ENCODE measurements at places on chromosomes 1 and 21.

- no peak for DNase-seq
These were observed 8.3 kb downstream of the ADCY10 start for GRCh38 chr1:167905671-167906070.

GRCh38 chr1:12416101-12416500, 186.3 kb downstream of the VPS13D start:
- no peak for DNase-seq

DNA sequence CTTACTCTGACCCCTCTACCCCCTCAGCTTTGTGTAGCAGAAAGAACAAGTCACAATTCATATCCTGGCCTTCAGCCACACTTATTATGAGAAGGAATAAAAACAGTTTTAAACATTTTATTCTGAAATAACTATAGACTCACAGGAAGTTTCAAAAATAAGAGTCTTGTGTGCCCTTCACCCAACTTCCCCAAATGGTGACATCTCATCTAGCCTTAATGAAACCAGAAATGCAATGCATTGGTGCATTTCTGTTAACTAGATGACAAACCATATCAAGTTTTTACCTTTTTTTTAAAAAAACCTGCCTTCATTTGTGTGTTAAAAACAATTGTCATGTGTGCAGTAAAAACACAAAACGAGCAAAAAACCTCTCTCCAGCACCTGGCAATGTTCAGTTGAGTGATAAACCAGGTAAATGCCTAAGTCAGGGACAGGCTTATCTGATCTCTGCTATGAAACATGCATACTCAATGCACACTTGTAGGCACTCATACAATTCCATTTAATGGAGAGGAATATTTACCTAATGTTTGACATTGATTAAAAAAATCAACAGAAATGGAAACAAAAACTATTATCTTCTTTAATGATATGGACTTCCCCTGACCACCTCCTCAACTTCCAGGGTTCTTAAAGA, 51.5 kb downstream of the SH3BGR start:
- no peak for DNase-seq

DNA sequence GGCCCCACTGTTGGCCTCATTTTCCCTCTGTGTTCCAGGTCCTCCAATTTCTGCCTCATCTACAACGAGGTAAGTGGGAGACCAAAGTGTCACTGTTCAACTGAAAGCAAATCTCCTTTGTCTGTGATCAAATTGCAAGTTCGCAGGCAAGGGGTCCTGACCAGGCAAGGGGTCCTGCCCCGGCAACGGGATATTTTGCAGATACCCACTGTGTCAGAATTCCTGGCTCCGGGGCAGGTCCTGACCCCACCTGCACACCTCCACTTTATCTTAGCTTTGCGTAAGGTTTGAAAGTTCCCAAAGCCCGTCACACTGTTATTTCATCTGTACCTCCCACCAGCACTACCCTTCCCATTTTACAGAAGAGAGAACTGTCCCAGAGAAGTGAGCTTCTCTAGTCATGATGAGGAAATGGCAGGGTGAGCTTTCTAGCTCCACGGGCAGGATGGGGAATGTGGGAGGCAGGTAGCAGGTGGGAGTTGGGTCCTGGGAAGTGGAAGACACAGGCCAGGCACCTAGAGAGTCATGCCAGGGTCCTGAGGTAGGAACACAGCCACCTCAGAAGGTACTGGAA, 32.0 kb upstream of the CSF1 start:
- no peak for DNase-seq

DNA sequence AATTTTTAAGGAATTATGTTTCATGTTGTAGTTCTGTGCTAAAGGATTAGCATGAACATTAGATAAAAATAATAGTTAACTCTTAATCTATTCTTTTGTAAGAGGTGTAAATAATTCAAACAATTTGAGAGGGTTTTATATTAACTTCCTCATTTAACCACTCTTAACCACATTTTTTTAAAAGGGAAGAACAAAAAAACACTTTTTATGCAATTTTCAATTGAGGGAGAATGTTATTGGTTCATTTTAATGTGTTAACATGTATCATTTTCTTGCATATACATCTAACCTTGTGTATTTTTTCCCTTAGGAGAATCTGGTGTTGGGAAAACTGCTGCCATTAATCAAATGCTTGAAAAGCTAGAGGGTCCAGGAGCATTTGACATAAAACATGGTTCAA, 169.0 kb downstream of the LBR start:
- DNase-seq = no peak

GRCh38 chr1:82052563-82052962, 251.8 kb downstream of the ADGRL2 start:
- no peak for DNase-seq

DNA sequence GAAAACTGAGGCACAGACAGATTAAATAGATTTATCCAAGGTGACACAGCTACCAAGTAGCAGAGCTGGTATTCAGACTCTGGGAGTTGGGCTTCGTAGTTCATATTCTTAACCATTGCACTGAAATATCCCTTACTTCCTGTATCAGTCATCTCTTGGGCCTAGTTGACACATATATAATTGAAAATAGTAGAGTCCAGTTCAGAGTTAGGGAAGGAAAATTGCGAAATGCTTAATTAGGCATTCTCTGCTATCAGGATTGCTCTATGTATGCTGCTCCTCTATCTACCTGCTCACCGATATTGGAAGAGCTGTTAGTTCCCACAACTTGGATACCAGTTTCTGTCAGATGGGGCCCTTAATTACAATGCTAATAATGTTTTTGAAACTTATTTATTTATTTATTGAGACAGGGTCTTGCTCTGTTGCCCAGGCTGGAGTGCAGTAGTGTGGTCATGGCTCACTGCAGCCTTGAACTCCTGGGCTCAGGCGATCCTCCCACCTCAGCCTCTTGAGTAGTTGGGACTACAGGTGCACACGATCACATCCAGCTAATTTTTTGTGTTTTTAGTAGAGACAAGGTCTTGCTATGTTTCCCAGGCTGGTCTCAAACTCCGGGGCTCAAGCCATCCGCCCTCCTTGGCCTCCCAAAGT, 8.2 kb downstream of the RCOR3 start:
- DNase-seq = no peak

DNA sequence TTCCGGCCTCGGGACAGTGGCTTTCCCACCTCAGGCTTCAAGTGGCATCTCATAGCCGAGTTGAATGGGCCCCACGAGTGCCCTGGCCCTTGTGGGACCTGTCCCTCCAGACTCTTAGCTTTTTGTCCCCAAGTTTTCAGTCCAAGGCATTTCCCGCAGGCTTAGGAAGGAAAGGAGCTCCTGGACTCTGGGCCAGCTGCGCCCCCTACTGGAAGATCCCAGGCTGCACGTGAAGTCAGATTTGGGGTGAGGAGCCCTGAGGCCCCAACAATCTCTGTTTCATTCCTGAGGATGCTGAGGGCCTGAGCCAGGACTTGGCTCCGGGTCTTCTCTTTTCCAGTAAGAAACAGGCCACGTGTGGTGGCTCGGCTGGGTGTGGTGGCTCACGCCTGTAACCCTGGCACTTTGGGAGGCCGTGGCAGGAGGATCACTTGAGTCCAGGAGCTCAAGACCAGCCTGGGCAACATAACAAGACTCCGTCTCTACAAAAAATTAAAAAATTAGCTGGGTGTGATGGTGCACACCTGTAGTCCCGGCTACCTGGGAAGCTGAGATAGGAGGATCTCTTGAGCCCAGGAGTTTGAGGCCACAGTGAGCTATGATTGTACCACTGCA, 67.4 kb downstream of the ARHGEF10L start:
- DNase-seq = peak; percentile 69

- no peak for DNase-seq
These were observed 17.1 kb downstream of the KIF21B start for GRCh38 chr1:201006450-201006849.

GRCh38 chr1:109697066-109697465, 9.4 kb downstream of the GSTM1 start:
- no peak for DNase-seq

GRCh38 chr1:184518736-184519357, 132.0 kb downstream of the C1orf21 start:
- no peak for DNase-seq

DNA sequence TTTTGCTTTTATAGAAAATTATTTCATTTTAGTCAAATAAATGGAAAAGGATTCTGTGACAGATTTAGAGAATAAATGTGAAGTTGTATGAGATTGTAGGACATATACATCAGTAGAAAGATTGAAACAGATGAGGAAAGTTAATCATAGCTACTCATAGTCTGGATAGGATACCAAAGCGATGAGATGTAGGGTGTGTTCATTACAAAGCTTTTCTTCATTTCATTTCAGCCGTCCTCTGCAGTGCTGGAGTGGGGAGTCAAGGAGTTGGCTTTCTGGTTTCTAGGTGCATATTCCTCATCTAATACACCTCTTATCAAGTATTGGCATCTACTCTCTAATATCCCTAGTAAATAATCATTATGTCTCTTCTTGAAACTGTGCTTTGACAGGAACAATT, 149.5 kb upstream of the NEGR1 start:
- no peak for DNase-seq

GRCh38 chr1:241630005-241630404, 10.2 kb downstream of the CHML start:
- no peak for DNase-seq

DNA sequence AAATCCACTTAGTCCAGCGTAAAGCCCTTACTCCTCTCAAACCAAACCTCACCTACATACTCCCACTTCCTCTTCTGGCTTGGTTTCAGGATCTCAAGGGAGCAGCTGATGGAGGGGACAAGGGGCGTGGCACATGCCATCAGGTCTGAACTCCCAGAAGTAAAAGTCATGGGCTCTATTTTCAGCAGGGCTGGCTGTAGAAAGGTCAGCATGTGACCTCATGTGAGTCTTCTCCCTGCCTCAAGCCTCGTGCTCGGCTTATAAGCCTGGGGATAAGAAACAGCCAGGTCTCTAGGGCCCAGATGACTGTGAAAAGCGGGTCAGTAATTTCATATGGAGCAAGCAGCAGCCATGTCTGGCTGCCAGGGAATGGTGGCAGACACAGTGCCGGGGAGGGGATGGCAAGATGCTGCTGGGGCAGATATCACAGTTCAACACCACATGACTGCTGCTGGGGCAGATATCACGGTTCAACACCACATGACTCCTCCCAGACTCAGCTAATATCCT, 227.9 kb downstream of the KCNH1 start:
- no peak for DNase-seq

- DNase-seq = no peak
These were observed 6.6 kb upstream of the FOXE3 start for GRCh38 chr1:47409311-47410067.

DNA sequence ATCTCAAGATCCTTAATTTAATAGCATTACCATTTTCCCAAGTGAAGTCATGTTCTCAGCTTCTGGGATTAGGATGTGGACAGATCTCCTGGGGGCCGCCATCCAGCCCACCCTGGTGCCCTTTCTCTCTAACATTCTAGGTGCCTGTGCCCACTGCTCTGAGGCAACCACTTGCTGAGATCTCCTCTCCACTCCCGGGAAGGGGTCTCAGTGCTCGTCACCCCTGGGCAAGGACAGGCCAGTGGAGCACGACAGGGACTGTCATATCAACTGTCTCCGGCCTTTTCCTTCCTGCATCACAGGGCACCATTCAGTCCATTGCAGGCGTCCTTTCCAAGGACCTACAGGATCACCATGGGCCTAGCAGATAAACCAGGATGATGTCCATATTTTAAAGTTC, 304.8 kb downstream of the AJAP1 start:
- DNase-seq = no peak

DNA sequence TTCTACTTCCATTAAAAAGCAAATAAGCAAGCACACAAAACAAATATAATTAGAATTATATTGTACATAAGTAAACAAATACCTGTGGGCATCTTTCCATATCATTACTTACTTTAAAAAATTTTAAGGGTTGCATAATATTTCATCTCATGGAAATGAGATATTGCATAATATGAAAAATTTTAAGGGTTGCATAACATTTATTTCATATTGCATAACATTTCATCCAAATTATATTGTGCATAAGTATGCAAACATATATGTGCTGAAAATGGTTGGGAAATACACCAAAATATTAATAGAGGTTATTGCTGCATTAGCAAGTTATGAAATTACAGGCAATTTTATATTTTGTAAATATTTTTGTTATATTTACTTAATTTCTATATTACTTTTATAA, 213.7 kb downstream of the KCNH1 start:
- no peak for DNase-seq

- peak; percentile 27 for DNase-seq
These were observed 724 bp downstream of the ST7L start for GRCh38 chr1:112618114-112618720.
